Non-pigmented ciliary epithelial cell (primary cell): ENCODE measurements at places on chromosomes 1 and 21.

DNA sequence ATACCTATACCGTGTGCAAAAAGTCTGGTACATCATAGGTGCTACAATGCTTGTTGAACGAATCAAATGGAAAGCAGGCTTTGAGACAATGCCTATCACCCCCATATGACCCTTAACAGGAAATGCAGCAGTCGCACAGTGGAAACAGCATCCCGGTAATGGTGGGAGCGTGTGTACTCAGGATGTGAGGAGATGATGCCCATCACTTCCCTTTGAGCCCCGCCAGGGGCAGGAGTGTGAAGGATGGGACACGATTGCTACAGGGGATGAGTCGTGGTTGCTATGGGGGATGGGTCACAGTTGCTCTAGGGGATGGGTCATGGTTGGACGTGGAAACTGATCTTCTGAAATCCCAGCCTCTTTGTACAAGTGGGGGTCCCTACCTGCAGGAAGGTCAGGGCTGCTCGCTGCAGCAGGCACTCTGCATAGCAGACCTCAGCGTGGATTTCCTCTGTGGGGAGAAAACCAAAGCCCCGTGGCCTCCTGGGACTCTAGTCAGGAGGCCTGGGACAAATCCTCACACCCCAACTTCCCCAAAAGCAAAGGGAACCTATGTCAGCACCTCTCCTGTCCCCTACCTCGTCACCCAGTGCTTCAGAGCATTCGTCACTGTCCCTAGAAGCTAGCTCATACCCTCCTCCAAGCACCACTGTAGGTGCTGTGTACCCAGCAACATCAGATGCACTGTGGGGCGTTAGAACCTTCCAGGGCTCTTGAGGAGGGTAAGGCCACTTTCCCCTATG lies 19.3 kb downstream of the TTC39A start:
- DNase-seq = no peak

GRCh38 chr1:85394130-85394529 lies 70.8 kb downstream of the DDAH1 start:
- DNase-seq = no peak

DNA sequence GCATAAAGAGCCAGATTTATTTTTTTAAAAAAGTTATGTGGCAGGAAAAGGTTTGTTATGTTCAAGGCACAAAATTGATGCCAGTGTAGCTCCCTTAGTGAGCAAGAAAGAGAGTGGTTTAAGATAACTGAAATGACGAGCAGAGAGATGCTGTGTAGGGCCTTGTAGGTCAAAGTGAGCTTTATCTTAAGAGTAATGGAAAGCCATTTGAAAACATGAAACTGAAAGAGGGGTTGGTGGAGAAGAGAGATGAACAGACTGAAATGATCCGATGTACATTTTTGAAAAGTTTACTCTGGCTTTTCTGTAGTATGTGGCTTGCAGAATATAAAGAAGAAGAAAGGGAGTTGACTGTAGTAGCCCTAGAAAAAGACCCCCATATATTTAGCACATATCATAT lies 383.6 kb downstream of the PLA2G4A start:
- DNase-seq = no peak

GRCh38 chr1:88891951-88892340 lies 579 bp upstream of the GTF2B start:
- DNase-seq = no peak

DNA sequence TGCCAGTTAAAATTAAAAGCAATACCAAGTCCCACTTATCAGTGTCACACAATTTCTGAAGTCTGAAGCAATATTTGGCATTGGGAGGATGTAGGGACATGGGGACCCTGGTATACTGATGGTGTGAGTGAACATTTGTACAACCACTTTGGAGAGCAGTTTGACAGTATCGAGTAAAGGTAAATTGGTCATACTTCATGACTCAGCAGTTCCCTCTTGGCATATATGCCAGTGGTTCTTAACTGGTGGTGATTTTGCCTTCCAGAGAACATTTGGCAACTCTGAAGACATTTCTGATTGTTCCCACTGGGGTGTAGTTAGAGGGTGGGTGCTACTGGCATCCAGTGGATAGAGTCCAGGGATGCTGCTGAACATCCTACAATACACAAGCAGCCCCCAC lies 19.7 kb downstream of the FMOD start:
- no peak for DNase-seq

- DNase-seq = no peak
Measured at GRCh38 chr1:165218731-165219130, 137.8 kb downstream of the LMX1A start.

DNA sequence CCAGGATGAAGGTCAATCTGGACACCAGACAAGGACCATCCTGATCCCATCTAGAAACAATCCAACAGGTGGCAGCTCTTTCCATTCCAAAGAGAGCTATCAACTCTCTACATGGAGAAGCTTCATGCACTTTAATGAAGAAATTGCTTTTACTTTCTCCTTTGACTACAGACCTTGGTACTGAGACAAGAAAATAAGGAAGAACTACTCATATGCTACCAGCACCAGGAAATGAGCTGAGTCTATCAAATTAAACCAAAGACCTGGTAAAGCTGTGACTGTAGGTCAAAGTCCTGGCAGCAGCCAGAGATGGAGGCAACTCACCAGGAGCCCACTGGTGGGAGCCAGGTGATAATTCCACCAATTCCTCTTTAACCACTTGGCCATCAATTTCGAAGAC lies 64.3 kb upstream of the LRRC8B start:
- DNase-seq = no peak

DNA sequence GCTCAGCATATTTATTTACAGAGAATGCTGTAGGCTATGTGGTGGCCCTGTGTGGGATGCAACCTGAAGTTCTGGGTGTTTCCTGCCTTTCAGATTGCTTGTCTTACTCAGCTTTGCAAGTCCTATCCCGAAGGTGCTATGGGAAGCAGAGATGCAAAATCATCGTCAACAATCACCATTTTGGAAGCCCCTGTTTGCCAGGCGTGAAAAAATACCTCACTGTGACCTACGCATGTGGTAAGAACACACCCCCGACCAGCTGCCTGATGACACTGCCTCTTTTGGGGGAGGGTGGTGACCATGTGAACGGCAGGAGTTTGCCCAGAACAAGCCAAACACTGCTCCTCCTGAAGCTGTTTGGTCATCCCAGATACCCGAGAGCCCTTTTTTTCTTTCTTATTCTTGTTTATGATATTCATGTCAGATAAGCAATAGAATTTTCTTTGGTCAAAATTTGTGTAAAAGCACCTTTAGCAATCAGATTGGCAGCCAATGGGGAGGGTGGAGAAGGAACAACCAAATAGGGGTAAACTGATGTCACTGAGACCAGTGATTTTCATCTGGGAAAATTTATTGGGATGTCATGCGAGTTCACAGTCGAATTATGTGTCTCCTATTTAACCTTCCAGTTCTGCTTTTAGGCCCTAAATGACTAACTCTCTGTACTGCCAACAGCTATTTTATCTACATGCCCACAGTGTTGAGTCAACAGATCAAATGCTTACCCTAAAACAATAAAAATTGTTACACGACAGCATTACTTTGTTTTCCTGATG lies 82.6 kb downstream of the EVA1C start:
- peak; percentile 36 for DNase-seq

DNA sequence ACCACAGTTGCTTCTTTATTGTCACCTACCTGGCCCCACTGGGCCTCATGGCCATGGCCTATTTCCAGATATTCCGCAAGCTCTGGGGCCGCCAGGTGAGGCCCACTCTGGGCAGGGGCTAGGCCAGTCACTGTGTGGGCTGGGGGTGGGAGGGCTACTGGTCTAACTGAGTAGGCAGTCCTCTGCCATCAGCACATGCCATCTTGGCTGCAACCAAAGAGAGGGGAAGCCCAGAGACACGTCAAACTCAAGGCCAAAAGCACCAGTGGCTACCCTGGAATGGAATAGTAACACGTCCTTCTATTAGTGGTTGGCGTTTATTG lies 4.0 kb downstream of the HCRTR1 start:
- DNase-seq = no peak

DNA sequence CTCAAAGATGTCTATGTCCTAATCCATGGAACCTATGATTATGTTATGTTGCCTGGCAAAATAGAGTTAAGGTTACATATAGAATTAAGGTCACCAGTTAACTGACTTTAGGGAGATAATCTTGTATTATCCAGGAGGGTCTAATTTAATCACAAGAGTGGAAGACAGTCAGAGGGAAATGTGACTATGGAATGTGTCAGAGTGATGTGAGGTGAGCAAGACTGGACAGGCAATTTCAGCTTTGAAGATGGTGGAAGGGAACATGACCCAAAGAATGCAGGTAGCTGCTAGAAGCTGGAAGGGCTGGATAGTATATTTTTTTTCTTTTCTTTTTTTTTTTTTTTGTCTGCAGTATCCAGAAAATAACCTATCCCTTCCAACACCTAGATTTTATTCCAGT lies 241.7 kb upstream of the NEGR1 start:
- no peak for DNase-seq

- DNase-seq = no peak
Measured at GRCh38 chr1:18948048-18948912, 8.2 kb downstream of the IFFO2 start.

GRCh38 chr1:91217911-91218310 lies 186.7 kb downstream of the HFM1 start:
- DNase-seq = no peak

GRCh38 chr1:184160236-184160635 lies 108.7 kb downstream of the TSEN15 start:
- peak; percentile 80 for DNase-seq

DNA sequence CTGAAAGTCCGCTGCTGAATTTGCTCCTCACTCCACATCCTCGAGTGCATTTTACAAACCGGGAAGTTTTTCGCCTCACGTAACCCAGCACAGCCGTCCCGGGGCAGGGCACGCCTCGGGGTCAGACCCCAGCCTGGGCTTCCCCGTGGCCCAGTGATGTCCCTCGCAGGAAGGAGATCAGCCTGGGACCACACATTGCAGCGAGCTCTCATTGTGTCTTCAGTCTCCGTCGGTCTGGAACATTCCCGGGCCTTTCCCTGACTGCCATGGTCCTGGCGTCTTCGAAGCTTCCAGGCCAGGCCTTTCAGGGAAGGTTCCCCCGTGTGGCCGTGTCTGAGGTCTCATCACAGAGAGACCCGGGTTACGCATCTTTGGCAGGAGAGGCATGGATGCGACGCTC lies 43.5 kb downstream of the MORN1 start:
- no peak for DNase-seq

DNA sequence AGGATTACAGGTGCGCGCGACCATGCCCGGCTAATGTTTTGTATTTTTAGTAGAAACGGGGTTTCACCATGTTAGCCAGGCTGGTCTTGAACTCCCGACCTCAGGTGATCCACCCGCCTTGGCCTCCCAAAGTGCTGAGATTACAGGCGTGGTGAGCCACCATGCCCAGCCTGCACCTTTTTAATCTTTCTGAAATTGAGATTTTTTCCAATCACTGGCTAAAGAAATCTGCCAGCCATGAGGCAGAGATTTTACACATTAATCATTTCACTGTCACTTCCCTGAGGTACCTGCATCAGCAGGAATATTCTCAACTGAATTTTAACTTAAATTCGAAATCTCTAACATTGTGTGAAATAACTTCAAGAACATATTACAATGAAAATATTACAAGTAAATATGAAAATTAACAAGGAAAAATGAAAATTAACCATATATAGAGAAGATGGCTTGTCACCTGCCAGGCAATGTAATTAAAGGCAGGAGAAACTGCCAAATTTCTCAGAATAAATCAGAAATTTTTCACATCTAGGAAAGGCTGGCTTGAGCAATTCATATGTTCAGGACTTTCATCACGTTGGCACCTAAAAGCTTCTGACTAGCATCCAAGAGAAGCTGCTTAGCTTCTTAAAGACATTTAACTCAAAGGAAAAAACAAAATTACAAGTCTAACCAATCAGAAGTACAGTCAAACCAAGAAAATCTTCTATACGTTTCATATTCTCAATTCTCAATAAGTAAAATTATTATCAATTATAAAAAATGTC lies 5.9 kb downstream of the ANKRD13C start:
- no peak for DNase-seq
